ENCODE measurements at places on chromosomes 13 and 19.

GRCh38 chr19:34391813-34392212 is 12.4 kb upstream of the PDCD2L start:
- DNase-seq = no peak

- no peak for DNase-seq
Observed at GRCh38 chr13:24651718-24652345, 28.4 kb upstream of the ATP12A start.

DNA sequence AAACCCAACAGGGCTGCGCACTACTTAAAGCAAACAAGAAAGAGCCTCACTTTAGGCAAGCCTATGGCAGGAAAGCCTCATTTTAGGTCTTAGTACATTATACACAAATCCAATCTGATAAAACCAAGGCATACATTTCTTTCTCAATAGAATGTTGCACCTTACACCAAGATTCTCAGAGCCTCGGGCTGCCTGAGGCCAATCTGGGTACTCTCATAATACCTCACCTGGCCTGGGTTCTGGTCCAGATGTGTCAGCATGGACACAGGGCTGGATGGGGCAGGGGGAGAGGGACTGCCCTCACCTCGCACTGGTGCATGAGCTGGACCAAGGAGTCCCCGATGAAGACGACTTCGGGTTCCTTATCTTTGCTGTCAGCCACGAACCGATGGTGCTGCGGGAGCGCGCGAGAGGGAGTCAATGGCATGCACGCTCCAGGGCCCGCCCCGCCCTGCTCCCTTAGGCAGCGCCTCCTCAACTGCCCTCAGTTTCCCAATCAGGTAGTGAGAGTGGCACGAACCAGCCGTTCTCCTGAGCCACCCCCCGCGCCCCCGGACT is at the start of gene PRR19:
Gene PRR19, plus strand, starts transcription at position 487 of the 558 bp plus-strand sequence. CDS start 7,453 bp downstream, outside the sequence.
- no peak for DNase-seq

GRCh38 chr13:110233951-110234280 is 73.0 kb downstream of the COL4A1 start:
- DNase-seq = no peak

DNA sequence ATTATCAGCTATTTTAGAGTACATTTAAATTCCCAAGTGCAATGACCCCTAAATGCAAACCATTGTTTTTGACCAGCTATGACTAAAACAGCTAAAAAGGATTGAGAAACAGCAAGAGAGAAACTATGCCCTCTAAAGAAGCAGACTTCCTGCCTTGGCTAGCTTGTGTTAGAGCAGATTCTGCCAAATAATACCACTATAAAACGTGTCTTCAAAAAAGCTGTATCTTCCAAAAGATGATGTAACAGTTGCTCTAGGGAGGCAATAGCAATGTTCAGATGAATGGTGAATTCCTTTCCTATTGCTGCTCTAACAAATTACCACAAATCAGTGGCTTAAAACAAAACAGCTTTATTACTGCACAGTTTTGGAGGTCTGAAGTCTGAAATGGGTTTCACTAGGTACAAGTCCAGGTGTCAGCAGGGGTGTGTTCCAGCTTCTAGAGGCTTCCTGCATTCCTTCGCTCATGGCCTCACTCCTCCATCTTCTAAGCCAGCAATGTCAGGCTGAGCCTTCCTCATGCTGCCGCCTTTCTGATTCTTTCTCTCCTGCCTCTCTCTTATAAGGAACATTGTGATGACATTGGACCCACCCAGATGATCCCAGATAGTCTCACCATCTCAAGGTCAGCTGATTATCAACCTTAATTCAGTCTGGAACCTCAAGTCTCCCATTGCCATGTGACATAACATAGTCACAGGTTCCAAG is 84.5 kb downstream of the LRRC63 start:
- DNase-seq = no peak

DNA sequence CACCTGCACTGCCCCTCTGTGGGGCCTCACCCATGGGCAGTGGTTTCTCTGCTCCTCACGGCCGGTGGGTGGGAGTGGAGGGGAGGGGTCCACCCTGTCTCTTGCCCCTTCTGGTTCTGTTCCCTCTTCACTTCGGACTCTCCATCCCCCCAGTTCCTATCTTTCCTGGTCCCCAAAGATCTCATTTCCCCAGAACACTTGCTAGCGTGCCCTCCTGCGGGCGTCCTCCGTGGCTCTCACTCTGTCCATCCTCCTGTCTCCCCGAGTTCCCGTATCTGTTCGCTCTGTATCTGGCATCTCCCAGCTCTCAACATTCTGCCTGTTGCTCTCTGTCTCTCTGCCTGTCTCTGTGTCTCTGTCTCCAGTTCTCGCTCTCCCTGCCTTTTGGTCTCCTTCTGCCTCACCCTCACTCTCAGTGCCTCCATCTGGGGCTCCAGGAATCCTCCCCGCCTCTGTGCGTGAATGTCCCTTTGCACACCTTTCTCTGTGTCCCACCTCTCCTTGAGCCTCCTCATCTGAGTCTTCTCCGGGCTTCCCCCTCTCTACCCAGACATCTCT is 363 bp downstream of the SPIB start:
- DNase-seq = no peak

- no peak for DNase-seq
Observed at GRCh38 chr19:3514930-3515329, 8.8 kb downstream of the FZR1 start.

DNA sequence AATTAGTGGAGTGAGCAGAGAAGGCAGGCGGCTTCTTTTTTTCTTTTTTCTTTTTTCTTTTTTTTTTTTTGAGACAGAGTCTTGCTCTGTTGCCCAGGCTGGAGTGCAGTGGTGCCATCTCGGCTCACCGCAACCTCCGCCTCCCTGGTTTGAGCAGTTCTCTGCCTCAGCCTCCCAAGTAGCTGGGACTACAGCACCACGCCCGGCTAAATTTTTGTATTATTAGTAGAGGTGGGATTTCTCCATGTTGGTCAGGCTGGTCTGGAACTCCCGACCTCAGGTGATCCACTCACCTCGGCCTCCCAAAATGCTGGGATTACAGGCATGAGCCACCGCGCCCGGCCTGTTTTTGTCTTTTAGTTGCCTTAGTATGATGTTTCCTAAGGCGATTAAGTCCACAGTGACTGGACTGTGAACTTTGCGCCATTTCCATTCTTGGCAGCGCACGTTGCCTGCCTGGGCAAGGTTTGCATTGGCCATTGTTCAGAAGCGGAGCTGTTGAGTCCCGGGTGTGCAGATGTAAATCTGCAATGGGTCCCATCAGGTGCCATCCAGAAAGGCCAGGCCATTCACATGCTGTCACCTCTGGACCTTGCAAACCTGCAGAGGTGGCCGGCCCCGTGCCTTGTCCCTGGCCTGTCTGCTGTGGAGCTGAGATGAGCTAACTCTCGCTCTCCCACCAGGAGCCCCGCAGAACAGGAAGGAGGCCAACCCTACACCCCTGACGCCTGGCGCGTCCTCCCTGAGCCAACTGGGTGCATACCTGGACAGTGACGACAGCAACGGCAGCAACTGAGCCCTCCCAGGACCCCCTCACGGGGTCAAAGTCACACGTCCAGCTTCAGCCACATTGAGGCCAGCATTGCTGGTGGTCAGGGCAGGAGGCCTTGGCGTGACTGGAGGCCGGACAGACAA is 10.9 kb upstream of the SHD start:
- DNase-seq = no peak

- DNase-seq = no peak
Observed at GRCh38 chr13:111346101-111346680, 25.7 kb downstream of the TEX29 start.

DNA sequence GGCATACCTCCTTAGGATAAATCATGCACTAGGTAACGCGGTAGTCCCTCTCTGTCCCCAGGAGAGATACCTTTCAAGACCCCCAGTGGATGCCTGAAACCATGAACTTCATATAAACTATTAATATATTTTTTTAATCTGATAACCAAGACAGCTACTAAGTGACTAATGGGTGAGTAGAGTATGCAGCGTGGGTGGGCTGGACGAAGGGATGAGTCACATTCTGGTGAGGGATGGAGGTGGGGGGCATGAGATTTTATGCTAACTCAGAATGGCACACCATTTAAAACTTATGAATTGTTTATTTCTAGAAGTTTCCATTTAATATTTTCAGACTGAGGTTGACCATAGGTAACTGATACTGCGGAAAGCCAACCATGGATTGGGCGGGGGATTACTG is 46.2 kb downstream of the CDK8 start:
- peak; percentile 1 for DNase-seq

DNA sequence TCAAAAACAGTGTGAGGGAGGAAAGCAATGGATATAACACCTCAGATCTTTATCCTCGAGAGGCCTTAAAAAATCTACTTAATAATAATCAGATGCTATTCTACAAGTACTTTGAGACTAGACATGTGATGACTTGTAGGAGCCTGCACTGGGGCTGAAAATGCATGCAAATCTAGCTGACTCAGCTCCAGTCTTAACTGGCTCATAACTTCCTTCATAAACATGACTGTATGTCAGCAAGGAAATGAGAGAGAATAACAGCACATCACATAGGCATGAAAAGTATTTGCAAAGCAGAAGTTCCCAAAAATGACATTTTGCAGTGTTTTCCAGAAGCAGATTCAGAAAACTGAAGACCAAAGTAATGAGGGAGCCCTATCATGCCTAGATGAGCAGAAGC is 38.1 kb downstream of the PSG5 start:
- no peak for DNase-seq

GRCh38 chr19:1647501-1648458 is 4.6 kb downstream of the TCF3 start:
- DNase-seq = no peak

DNA sequence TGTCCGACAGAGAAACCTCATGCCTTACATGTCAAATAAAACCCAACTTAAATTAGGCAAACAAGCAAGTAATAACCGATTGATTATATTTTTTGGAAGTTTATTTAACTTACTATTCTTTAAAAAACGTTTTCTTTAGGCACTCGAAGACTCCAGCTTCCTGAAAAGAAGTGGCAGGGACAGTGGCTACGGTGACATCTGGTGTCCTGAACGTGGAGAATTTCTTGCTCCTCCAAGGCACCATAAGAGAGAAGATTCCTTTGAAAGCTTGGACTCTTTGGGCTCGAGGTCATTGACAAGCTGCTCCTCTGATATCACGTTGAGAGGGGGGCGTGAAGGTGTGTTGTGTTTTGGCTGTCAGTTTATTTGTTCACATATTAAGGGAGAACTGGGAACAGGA is 164.4 kb downstream of the LMO7 start:
- DNase-seq = no peak

- no peak for DNase-seq
Observed at GRCh38 chr19:18895824-18896341, at the start of gene CERS1. TSS of gene CERS1 (minus strand) at chr19:18896158. CDS start at chr19:18896072, 86 bp downstream.

DNA sequence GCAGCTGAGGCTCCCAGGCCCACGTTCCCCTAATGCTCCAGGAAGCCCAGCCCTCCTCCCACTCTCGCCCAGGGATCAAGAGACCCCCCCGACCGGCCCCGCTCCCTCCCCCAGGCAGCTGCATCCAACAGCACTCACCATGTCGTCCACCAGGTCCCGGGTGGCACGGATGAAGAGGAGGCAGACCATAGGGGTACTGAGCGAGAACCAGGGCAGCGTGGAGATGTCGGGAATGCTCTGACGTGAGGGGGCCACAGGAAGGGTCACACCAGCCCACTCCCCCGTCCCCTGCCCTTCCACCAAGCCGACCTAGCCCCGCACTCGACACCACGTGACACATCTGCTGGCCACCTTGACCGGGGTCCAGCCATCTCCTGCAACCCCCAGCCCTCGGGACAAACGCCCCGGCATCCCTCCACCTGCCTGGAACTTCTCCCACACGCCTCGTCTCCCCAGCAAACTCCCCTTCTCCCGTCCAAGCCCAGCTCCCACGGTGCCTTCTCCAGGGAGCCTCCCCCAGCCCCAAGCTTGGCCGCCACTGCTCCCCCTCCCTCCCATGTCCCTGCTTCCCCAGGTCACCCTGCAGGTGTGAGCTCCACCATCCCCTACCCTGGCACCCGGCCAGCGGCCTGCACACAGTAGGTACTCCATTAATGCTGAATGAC is 4.9 kb downstream of the ATP8B3 start:
- DNase-seq = no peak

DNA sequence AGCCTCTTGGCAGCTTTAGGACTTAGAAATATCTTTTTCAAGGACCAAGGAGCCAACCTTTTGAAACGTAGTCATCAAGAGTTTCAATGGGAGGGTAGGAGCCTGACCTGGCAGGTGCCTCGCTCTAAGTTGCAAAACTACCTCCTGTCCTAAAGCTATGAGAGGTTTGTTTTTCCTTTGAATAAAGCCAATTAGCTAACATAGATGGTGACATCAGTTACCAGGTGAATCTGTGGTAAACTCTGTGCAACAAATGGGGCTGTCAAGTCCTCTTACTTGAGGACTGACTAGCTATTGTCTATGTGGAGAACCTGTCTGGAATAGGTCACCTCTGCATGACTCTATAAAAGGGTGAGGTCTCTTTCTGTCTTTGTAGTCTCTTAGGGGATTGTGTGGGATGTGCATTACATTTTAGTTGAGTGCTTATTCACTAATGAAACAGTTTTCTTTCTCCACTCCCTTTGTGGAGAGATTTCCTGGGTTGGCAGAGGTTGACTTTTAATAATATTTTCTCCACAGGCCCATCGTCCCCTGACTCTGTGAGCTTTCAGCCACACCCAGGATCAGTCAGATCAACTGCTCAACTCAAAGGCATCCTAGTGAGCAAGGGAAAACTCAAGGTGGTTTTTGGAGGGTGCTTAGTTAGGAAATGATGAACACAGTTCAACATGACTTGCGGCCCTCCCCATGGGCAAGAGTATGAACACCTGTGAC is 9.9 kb downstream of the ARL11 start:
- DNase-seq = no peak

All from stimulated activated CD8-positive, alpha-beta memory T cell treated with anti-CD3 and anti-CD28 coated beads, Interleukin-4, amount 100 ng/mL, for 24 hours (primary cell).